ENCODE measurements at places on chromosomes 5 and 9.

- no peak for DNase-seq
Measured at GRCh38 chr9:9124616-9125015, 1325.0 kb upstream of the DMAC1 start.

- no peak for DNase-seq
Measured at GRCh38 chr9:129617167-129617566, 3.7 kb downstream of the C9orf50 start.

- no peak for DNase-seq
Measured at GRCh38 chr5:157323107-157323706, 57.3 kb downstream of the CYFIP2 start.

DNA sequence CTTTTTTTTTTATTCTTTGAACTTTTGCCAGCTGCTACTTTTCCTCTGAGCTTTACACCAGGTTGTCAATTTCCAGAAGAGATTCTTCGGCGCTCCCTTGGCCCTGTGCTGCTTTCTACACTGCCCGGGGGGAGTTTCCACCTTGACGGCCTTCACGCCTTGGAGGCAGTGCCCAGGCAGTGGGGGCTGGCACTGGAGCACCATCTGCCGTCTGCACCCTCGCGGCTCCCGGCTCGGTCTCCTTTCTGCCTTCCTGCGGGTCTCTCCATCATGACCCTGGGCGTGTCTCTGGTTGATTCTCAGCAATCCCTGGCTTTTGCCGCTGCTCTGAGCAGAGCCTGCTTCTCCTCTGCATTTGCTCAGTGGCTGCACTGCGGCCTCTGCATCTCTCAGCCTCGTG lies 2.9 kb downstream of the SLC6A18 start:
- no peak for DNase-seq
